A549 treated with CORT108297 at 1 μM for 4 hours (cell line): ENCODE measurements at places on chromosomes 12 and 14. TPM values are rescaled to one million over a fixed set of nuclear protein-coding genes. Genes with fewer than 3 reads are reported as not detected.

Gene TAS2R7
- total RNA-seq, result not detected in 5 replicates

Gene ETFRF1
- total RNA-seq, result 8.5 to 12.0 TPM (median 9.2 TPM) in 5 replicates

Gene SYT1
- 5.0 to 7.2 TPM (median 5.7 TPM) in 5 replicates for total RNA-seq

Gene JPH4
- total RNA-seq, result 0.03 to 0.05 TPM in 2 of 5 replicates, not detected in the others

Gene GRIN2B
- total RNA-seq, result 3.7 to 5.6 TPM (median 4.7 TPM) in 5 replicates

Gene RASAL1
- total RNA-seq, result 0.45 to 0.63 TPM (median 0.53 TPM) in 5 replicates

Gene COQ6
- total RNA-seq, result 26.2 to 29.2 TPM (median 27.5 TPM) in 5 replicates

Gene CIPC
- 6.4 to 8.6 TPM (median 7.3 TPM) in 5 replicates for total RNA-seq

Gene CLEC7A
- not detected in 5 replicates for total RNA-seq

Gene LMNTD1
- total RNA-seq, result not detected in 5 replicates

Gene GLIPR1L1
- total RNA-seq, result not detected in 5 replicates

Gene WNT5B
- total RNA-seq, result 1.1 to 2.5 TPM (median 2.2 TPM) in 5 replicates

Gene MED6
- 40.2 to 57.7 TPM (median 43.2 TPM) in 5 replicates for total RNA-seq

Gene NYNRIN
- total RNA-seq, result 0.15 to 0.25 TPM (median 0.21 TPM) in 5 replicates

Gene PAH
- total RNA-seq, result not detected in 5 replicates

Gene AMN
- total RNA-seq, result 0.20 to 0.44 TPM (median 0.34 TPM) in 5 replicates

Gene FGF23
- total RNA-seq, result not detected in 5 replicates

Gene ZBTB39
- total RNA-seq, result 4.0 to 6.0 TPM (median 5.1 TPM) in 5 replicates

Gene CLEC6A
- total RNA-seq, result not detected in 5 replicates

Gene LRRC10
- total RNA-seq, result not detected in 5 replicates

Gene PKP2
- 2.7 to 2.8 TPM (median 2.7 TPM) in 5 replicates for total RNA-seq

Gene PTCSC3
- not detected in 5 replicates for total RNA-seq

Gene DGLUCY
- total RNA-seq, result 16.1 to 19.8 TPM (median 16.7 TPM) in 5 replicates

Gene NTF3
- not detected in 5 replicates for total RNA-seq

Gene TSPAN19
- total RNA-seq, result not detected in 5 replicates

Gene KLHDC1
- total RNA-seq, result 0.17 to 0.46 TPM (median 0.36 TPM) in 5 replicates

Gene KRT71
- total RNA-seq, result 0.05 TPM in 1 of 5 replicates, not detected in the others

Gene HOXC12
- not detected in 5 replicates for total RNA-seq

Gene SCN8A
- total RNA-seq, result 1.3 to 2.1 TPM (median 1.6 TPM) in 5 replicates

Gene BLTP3B
- total RNA-seq, result 10.3 to 12.8 TPM (median 12.1 TPM) in 5 replicates

Gene GNG2
- 2.1 to 3.3 TPM (median 2.7 TPM) in 5 replicates for total RNA-seq

Gene SERPINA4
- not detected in 5 replicates for total RNA-seq

Gene RNU4-1
- total RNA-seq, result not detected in 5 replicates
